ENCODE measurements at places on chromosomes 12 and 14.

- DNase-seq: no peak
Measured at GRCh38 chr12:22059976-22060647, 14.1 kb downstream of the CMAS start.

- DNase-seq: no peak
Measured at GRCh38 chr12:14260011-14260993, 105.2 kb upstream of the ATF7IP start.

GRCh38 chr12:105338966-105339365 is 8.5 kb downstream of the C12orf75 start:
- DNase-seq: no peak

DNA sequence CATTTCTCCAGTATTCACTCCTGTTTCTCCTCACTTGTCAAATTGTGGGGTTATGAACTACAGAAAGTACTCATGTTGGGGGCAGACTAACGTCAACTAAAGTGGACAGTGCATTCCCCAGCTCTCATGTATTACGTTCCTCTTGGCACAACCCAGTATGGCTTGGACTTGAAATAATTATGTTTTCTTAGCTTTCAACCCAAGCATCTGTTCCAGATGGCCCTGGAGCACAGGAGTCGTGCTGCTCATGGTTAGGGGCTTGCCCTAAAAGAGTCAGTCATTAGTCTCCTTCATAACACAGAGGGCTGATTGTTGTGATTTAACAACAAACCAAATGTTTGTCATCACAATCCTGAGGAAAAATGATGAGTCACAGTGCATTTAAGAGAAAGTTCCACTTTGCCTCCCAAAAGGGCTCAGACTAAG is 154.4 kb downstream of the RPAP3 start:
- no peak for DNase-seq

DNA sequence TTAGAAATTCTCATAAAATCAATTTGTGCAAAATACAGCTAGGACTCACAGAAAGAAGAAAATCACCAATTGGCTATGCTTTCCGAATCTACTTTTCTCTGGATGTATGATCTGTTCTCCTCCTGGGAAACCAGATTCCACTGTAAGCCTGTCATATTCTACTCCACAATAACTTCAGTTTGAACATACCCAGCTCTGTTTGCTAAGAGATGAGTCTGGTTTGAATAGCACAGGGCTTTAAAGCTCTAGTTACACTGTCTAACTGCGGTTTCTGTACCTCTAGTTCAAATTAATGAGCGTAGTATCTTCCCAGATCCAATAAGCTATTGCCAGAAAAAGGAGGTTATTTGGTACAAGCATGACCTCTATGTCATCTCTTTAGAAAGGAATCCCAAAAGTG is 270.1 kb downstream of the DAD1 start:
- DNase-seq: no peak

- no peak for DNase-seq
Measured at GRCh38 chr12:131829356-131829747, 1.2 kb downstream of the MMP17 start.

GRCh38 chr12:661720-662486 is 1.3 kb downstream of the NINJ2 start:
- DNase-seq: no peak

GRCh38 chr12:122204167-122205052 is 901 bp downstream of the B3GNT4 start:
- no peak for DNase-seq

DNA sequence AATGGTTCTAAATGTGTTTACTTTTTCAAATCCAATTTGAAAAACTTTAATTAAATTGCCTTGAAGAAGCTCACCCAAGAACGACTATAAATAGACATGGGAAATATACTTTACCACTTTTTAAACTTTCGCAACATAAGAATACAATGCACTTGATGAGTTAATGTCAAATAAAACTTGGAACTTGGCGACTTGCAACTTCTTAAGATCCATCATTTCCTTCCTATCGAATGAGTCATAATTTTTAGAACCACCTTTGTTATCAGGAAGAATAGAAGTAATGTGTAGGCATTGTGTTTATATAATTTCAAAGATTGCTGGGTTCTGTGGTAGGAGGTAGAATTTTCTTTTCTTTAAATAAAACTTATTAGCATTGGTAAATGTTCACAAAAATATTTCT is 1417.4 kb upstream of the FLRT2 start:
- no peak for DNase-seq

Data from HuH-7.5 (cell line).